ENCODE measurements at places on chromosomes 7 and 10.

DNA sequence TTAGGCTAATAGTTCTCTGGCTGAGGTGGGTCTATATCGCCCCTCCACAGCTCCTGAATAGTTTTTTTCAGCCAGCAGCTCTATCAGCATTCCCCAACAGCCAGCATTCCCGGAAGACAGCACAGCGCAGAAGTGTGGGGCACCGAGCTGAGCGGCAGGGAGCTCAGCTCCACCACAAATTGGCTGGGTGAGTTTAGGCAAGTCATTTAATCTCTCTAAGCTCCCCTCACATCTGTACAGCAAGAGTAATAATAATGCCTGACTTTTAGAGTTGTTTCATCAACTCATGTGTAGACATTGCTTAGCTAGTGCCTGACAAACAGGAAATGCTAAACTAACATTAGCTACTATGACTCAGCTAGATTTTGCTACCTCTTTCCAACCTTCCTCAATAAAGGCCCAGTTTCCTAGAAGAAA, 247.9 kb upstream of the PTN start:
- no peak for DNase-seq

DNA sequence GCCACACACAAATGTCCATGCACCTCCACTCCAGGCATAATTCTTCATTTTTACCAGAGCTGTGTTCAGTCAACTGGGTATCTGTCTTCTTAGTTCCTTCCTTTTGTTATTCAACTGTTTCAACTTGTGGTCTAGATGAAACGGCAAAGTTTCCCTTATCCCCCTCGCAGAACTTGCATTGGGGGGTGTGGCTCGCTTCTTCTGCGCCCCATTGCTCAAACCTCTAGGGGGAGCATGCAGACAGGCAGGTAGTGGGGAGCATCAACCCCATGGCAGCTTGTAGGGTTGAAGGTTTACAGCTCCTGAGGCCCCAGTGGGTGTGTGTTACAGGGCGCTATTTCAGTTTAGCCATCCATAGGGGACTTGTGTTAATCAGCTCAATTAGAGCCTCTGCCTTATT, 38.3 kb upstream of the COBL start:
- DNase-seq = no peak

- no peak for DNase-seq
Measured at GRCh38 chr10:22557321-22557720, 157.1 kb downstream of the PIP4K2A start.

DNA sequence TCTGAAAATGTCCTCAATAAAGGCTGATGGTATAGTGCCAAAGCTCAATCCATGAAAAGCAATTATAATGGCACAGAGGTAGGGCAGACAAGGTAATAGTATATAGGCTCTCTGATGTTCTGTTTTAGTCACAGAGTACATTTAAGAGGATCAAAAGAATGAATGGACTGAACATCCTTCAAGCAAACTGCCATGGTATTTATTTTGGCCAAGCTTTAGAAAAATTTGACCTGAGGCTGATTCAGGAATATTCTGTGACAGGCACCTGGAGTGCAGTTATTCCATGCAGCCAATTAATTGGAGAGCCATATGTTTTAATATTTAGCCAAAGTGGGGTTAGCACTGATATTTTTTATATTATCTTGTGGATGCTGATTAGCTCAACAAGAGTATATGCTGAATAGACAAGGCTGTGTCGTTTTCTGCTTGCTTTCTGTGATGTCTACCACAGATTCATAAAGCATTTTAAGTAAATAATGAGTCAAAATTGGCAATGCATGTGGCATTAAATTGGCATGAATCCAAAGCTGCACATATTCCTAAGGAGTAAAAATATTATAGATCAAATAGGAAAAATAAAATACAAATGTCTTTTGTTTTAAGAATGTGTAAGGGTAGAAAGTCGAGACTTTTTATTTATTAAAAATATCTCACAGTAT, 177.4 kb downstream of the PCLO start:
- no peak for DNase-seq

DNA sequence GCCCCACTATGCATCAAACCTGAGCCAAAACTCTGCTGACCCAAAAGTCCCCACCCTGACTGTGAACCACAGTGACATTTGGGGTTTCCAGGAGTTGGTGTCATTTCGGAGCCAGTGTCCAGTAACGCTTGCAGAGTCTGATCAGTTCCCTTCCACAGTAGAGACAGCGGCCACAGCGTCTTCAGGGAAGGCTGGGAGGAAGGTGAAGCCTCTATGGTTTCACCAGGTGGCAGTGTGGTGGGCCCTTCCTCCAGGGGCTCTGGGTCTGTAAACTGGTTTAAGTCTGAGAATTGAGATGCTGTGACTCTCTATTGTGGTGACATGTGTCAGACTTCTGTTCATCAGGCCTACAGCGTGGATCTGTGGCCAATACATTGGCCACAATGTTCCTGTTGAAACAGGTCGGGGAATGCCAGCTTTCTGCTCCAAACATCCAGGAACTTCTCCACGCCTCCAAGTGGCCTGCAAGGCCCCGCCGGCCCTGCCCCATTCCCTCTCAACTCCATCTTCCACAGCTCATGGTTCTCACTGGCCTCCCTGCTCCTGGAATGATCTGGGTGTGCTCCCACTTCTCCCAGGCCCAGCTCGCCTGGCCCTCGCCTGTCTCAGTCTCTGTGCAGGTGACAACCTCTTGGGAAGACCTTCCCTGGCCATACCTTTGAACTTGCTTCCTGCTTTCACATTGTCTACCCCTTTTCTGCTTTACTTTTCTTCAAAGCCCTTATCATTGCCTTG, 124.5 kb upstream of the FAM20C start:
- no peak for DNase-seq

GRCh38 chr7:80445351-80445750, 66.5 kb downstream of the GNAT3 start:
- DNase-seq = no peak

- DNase-seq = no peak
Measured at GRCh38 chr10:131645756-131646155, 255.1 kb upstream of the PPP2R2D start.

DNA sequence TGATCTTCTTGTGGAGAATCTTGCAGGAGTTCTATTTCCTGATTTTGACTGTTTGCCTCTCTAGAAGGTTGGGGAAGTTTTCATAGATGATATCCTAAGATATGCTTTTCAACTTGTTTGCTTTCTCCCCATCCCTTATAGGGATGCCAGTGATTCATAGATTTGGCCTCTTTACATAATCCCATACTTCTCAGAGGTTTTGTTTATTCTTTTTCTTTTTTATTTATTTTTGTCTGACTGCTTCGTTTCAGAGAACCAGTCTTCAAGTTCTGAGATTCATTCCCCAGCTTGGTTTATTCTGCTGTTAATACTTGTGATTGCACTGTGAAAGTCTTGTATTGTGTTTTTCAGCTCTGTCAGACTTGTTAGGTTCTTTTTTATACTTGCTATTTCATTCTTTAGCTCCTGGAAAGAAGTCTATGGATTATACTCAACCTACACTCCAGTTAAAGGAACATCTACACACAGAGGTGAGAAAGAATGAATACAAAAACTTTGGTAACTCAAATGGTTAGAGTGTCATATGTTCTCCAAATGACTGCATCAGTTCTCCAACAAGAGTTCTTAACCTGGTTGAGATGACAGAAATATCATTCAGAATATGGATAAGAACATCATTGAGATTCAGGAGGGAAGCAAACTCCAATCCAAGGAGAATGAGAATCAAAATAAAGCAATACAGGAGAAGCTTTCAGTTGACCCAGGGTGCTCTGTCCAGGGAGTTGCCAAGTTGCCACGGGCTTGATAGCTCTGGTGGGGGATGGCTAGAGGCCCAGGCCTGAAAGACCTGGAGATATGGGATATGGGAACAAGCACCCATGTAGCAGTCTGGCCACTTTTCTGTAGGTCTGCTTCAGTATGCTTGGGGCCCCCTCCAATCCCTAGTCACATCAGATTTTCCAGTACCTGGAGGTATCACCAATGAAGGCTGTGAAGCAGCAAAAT, 150.3 kb downstream of the AHR start:
- DNase-seq = no peak

GRCh38 chr10:47297866-47298540, 2.0 kb upstream of the GDF10 start:
- no peak for DNase-seq

DNA sequence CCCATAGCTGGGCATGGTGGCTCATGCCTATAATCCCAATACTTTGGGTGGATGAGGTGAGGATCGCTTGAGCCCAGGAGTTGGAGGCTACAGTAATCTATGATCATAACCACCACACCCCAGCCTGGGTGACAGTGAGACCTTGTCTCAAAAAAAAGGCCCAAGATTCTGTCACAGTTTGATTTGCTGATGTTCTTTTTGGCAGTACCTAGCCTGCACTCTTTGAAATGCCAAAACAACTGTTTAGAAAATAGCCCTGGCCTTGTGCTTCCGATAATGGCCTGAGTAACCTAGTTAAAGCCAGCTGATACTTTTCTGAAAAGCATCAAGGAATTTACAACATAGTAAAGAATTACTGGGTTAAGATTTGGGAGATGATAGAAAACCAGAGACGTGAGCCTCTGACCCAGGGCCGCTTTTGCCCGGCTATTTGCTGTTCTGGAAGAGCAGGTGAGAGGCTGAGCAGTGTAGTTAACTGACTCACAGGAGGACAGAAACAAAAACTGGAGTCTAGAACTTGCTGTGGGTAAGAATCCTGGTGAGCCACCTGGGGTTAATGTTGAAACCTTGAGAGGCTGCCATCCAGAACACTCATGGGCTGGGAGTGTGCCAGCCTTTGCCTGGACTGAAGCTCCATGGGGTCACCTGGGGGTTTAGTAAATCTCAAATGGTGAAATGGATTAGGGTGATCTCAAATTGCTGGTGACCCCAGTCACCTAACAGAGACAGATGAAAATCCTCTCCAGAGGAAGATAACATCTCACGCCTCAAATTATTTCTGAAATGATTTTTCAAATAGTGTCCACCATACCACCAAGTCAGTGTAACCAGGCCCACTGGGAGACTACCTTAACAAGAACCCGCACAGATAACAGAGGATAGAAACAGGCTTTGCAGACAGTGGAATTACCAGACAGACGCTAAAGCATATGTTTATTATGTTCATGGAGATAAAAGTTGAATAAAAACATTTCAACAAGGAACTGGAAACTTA, 51.8 kb downstream of the GALNT11 start:
- no peak for DNase-seq

GRCh38 chr10:22690158-22690557, 24.2 kb downstream of the PIP4K2A start:
- no peak for DNase-seq

DNA sequence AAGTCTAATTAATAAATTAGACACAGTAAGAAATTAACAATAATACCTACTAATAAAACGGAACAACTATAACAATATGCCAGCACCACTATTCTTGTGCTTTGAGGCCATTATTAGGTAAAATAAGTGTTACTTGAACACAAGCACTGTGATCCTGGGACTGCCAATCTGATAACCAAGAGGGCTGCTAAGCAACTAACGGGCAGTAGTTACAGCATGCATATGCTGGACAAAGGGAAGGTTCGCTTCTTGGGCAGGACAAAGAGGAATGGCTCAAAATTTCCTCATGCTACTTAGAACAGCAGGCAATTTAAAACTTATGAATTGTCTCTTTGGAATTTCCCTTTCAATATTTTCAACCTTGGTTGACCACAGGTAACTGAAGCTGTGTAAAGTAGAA, 718.6 kb downstream of the SORCS3 start:
- no peak for DNase-seq

DNA sequence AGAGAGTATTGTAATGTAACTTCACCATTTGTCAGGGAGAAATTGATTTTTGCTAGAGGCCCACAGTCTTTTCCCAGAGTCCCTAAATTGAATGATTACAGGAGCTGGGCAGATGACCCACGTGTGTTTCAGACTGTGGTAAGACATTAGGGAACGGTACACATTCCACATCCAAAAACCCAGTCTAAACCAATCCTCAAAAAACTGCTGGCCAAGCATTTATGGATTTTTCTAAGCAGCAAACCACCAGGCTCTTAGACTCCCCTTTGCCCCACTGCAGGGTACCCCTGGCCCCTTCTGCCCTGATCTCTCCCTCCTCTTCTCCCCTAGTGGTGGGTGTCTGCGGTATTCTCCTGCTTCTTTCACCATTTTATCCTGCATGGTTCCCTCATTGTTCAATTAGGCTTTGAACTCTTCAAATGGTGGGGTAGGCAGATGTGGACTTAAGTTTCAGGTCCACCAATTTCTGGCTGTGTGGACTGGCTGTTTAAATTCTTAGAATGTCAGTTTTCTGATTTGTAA, 135.5 kb upstream of the SORCS3 start:
- DNase-seq = no peak

DNA sequence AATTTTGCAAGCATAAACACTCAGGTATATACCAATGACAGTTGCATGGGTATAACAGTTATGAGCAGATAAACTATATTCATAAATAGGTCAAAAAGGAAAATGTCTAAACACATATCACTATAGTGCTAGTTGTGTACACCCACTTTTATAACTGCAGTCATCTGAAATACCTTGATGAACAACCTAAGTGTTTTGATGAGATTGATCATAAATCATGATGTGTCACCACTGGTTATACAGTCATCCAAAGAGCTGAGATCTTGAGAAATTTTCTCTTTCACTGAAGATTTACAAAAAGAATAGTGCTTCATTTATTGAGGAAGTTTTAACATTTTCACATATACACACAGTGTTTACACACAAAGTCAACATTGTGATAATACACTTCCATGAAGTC, 78.6 kb upstream of the SLC25A13 start:
- no peak for DNase-seq

- no peak for DNase-seq
Measured at GRCh38 chr7:76283254-76284159, 19.0 kb upstream of the HSPB1 start.

GRCh38 chr7:106817098-106817497, 48.0 kb upstream of the PIK3CG start:
- DNase-seq = no peak

DNA sequence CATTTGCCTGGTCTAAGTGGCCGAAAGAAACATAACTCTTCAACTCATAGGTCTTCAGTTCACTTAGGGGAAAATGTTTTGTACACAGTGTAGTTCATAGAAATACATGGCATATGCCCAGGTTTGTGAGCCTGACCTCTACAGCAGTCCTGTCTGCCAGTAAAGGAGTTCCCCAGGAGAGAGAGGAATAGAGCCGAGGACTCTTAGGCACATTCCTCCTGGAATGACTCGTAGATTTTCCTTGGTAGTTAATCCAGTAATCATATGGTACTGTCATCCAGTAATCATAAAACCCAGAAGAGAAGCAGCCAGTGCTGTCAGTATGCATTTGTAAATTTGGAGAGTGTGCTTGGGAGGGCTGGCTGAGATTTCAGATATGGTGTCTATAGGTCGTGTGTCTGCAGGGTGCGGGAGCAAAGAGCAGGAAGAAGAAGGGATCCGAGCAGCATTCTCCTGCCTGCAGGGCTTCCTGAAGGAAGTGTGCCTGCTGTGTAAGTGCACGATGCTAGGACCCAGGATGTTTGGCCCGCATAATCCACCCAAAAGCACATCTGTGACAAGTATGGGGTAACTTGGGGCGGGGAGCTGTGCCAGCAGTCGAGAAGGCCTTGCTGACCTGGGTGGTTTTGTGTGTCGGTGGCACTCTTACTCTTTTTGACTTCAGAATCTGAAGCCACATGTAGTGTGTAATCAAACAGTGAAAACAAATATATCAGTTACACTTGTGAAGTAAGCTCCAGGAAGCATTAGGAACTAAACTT, 13.9 kb downstream of the EIF4H start:
- DNase-seq = no peak

- no peak for DNase-seq
Measured at GRCh38 chr10:78336402-78336791, 302.7 kb downstream of the RPS24 start.

Data from stimulated activated CD4-positive, alpha-beta T cell treated with anti-CD3 and anti-CD28 coated beads, Interleukin-1b, Interleukin-23, amount 100 ng/mL, for 1 hour (primary cell).